ENCODE measurements at places on chromosomes 6 and 20. TPM values are rescaled to one million over a fixed set of nuclear protein-coding genes. Genes with fewer than 3 reads are reported as not detected.

Gene IGF2R
- 49.2 TPM for total RNA-seq

DNA sequence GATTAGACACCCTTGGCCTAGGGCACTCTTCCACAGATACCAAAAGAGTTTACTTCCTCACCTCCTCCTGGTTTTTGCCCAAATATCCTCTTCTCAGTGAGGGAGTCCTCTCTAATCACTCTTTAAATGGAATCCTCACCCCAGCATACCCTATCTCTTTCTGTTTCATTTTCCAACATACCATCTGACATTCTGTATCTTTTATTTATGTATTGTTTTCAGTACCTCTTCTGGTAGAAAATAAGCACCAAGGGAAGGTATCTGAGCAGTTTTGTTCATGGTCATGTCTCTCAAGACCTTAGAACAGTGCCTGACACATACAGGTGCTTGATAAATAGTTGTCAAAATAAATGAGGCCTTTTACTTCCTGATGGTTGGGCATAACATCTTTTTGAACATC lies 55.1 kb downstream of the KIAA0408 start:
- H3K27me3 ChIP-seq = no peaks in the 10 kb centered on the region
- no peak for DNase-seq
- H3K36me3 ChIP-seq = no peaks in the 10 kb centered on the region
- no peak overlapping the region for H3K27ac ChIP-seq

Gene SMAP1
- total RNA-seq = 18.6 TPM

DNA sequence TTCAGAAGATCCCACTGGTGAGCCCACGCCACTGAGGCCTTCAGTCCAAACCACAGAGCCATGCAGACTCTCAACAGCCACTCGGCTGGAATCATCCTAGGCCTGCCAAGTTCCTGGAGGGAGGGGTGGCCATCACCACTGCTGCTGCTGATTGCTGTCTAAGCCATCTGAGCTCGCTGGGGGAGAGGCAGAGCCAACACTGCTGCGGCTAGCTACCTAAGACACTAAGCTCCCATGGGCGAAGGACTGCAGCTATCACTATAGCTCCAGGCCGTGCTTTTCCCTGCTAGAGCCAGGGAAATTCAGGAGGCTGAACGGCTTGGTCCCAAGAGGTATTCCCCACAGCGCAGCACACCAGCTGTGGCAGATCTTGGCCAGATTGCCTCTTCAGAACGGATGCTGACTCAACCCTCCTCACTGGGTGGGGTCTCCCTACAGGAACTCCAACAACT lies 73.6 kb downstream of the TBC1D32 start:
- H3K27me3 ChIP-seq = no peaks in the 10 kb centered on the region
- DNase-seq = no peak
- H3K27ac ChIP-seq = no peak overlapping the region
- no peaks in the 10 kb centered on the region for H3K4me1 ChIP-seq
- no peaks in the 10 kb centered on the region for H3K36me3 ChIP-seq
- H3K4me3 ChIP-seq = no peak overlapping the region

- H3K27me3 ChIP-seq = no peaks in the 10 kb centered on the region
- DNase-seq = peak; percentile 55
- H3K27ac ChIP-seq = no peak overlapping the region
- no peak overlapping the region for H3K4me3 ChIP-seq
- H3K4me1 ChIP-seq = no peaks in the 10 kb centered on the region
Measured at GRCh38 chr6:136967876-136968752, 46.0 kb downstream of the SLC35D3 start.

DNA sequence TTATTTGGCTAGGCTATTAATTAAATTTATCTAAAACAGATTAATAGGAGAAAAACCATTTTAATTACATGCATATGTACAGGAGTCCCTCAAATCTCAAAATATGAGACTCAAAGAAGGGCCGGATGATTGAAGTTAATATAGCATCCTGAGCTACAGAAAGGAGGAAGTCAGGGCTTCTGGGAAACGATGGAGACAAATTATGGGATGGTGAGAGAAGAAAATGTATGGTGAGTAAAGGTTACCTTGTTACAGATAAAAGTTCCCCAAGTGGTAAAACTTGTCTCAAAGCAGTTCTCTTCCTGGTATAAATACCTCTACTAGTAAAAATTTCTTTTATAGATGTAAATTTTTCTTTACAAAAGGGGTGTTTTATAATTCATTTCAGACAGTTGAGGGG lies 15.9 kb upstream of the BTN1A1 start:
- no peaks in the 10 kb centered on the region for H3K4me1 ChIP-seq
- H3K36me3 ChIP-seq = no peaks in the 10 kb centered on the region
- H3K27me3 ChIP-seq = no peaks in the 10 kb centered on the region
- no peak for DNase-seq
- no peak overlapping the region for H3K27ac ChIP-seq

DNA sequence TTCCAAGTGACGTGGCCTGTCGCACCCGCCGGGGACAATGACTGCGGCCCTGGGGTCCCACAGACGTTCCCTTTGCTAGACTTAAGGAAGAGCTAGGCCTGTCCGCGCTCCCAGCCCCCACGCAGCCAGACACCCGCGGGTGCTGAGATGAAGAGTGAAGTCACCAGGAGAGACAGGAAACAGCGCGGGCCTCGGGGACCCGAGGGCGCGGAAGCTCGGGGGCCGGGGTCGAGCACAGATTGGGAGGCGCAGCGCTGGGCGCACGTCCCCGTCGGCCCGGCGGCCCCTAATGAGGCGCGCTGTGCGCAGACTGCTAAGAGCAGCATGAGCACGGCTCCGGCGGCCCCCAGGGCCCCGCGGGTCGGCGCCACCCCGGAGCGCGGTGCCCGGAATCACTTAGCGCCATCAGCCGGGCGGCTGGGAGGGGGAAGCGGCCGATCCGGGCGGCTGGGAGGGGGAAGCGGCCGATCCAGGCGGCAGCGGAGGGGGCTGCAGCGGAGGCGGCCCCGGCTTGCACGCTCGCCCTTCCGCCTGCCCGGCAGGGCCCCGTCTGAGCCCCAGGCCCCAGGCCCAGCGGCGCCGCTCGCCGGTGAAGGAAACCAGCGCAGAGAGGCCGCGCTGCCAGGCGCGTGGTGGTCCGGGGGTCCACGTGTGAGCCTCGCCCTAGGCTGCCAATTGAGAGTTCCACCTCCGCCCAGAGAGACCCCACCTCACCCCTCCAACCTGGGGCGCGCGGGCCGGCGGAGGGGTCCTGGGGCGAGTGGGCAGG lies 8.3 kb upstream of the AVP start:
- DNase-seq = no peak

Gene PLN
- total RNA-seq = 10.6 TPM

Gene ZNF292
- total RNA-seq = 158 TPM

Gene OR2B2
- not detected for total RNA-seq

DNA sequence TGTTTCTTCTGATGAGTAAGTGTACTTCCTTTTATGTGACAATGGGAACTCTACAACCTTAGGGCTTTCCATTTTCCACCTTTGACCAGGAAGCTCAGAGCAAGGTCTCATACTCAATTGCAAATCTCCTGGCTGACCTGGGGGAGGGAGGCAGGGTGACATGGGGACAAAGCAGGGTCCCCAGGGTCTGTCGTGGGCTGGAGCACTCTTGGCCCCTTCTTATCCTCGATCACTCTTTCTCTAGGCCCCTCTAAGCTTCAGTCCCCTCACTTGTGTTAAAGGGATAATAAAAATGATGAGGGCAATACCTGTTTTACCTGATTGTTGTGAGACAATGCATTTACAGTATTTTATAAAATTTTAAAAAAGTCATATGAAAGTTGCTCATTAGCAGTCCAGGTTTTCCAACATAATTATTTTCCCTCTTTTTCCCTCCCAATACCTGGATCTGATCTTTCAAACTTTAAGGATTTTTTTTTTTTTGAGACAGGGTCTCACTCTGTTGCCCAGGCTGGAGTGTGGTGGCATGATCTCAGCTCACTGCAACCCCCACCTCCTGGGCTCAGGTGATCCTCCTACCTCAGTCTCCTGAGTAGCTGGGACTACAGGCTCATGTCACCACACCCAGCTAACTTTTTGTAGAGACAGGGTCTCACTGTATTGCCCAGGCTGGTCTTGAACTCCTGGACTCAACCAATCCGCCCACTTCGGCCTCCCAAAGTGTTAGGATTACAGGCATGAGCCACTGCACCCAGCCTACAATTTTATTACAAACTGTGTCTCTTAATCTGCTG lies 8.4 kb upstream of the FAM83C start:
- no peak overlapping the region for H3K4me3 ChIP-seq
- no peaks in the 10 kb centered on the region for H3K36me3 ChIP-seq
- peaks cover 2% of the 10 kb centered on the region for H3K4me1 ChIP-seq
- no peak overlapping the region for H3K27ac ChIP-seq
- no peaks in the 10 kb centered on the region for H3K27me3 ChIP-seq
- DNase-seq = no peak

DNA sequence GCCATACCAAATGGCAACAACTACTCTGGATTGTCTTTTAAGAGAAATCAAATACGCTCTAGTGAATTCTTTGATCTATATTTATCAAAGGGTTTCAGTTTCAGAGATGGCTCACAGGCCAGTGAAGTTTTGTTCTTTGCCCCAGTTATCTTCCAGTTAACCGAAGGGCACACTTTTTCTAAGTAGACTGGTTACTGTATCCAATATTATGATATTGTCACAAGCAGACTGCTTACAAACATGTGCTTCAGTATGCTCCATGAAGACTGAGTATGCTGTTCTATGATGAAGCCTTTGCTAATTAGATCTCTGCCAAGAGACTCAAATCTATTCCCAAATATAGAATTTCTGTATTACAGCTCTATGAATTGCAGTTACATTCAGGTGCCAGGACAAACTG lies 181.1 kb downstream of the REV3L start:
- no peak for DNase-seq
- H3K27me3 ChIP-seq = no peaks in the 10 kb centered on the region
- H3K4me1 ChIP-seq = no peaks in the 10 kb centered on the region
- no peak overlapping the region for H3K4me3 ChIP-seq

Gene APCDD1L
- not detected for total RNA-seq

Gene C6orf58
- 0.74 TPM for total RNA-seq

GRCh38 chr20:50555662-50556061 lies 45.5 kb downstream of the PTPN1 start:
- peaks cover 8% of the 10 kb centered on the region for H3K4me1 ChIP-seq
- no peaks in the 10 kb centered on the region for H3K36me3 ChIP-seq
- H3K27ac ChIP-seq = no peak overlapping the region
- DNase-seq = no peak

GRCh38 chr6:126143761-126144251 lies 157.5 kb downstream of the TRMT11 start:
- H3K36me3 ChIP-seq = no peaks in the 10 kb centered on the region
- DNase-seq = no peak
- no peaks in the 10 kb centered on the region for H3K27me3 ChIP-seq
- no peaks in the 10 kb centered on the region for H3K4me1 ChIP-seq
- H3K4me3 ChIP-seq = no peak overlapping the region

Gene NKX2-2
- not detected for total RNA-seq

GRCh38 chr6:11969092-11969491 lies 43.0 kb upstream of the HIVEP1 start:
- no peaks in the 10 kb centered on the region for H3K36me3 ChIP-seq
- no peaks in the 10 kb centered on the region for H3K4me1 ChIP-seq
- no peak overlapping the region for H3K4me3 ChIP-seq
- peak; percentile 21 for DNase-seq
- peak overlapping the region; percentile 27 for H3K27ac ChIP-seq

GRCh38 chr20:63617876-63618265 lies 9.0 kb downstream of the GMEB2 start:
- no peak for DNase-seq
- H3K4me1 ChIP-seq = no peaks in the 10 kb centered on the region
- no peak overlapping the region for H3K4me3 ChIP-seq
- no peaks in the 10 kb centered on the region for H3K27me3 ChIP-seq

Gene HLA-DRB5
- 80.2 TPM for total RNA-seq

Gene LINC00237
- not detected for total RNA-seq

- no peak overlapping the region for H3K27ac ChIP-seq
- H3K36me3 ChIP-seq = no peaks in the 10 kb centered on the region
- no peak overlapping the region for H3K4me3 ChIP-seq
- no peak for DNase-seq
- no peaks in the 10 kb centered on the region for H3K27me3 ChIP-seq
Measured at GRCh38 chr20:56956534-56956933, 309.9 kb downstream of the BMP7 start.

- no peak overlapping the region for H3K27ac ChIP-seq
- H3K27me3 ChIP-seq = no peaks in the 10 kb centered on the region
- no peaks in the 10 kb centered on the region for H3K4me1 ChIP-seq
- no peaks in the 10 kb centered on the region for H3K36me3 ChIP-seq
Measured at GRCh38 chr6:106648651-106649308, 19.4 kb downstream of the QRSL1 start.

DNA sequence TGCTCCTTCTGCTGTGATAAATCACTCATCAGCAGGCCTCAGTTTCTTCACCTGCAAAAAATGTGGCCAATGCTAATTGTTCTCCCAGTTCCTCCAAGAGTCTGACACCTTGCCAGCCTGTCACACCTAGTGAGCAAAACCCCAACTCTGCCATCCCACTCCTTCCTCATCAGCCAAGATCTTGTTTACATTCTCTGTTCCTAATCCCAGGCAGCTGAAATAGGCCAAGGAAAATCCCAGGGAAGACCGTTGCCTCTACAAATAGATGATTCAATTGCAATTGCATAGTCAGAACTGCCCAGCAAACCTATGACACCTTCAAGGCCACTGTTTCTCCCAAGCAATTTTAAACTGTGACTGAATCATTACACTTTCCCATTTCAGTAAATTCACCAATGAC lies 78.7 kb downstream of the GMDS start:
- H3K36me3 ChIP-seq = no peaks in the 10 kb centered on the region
- no peak overlapping the region for H3K27ac ChIP-seq
- no peaks in the 10 kb centered on the region for H3K4me1 ChIP-seq
- DNase-seq = no peak
- no peak overlapping the region for H3K4me3 ChIP-seq

DNA sequence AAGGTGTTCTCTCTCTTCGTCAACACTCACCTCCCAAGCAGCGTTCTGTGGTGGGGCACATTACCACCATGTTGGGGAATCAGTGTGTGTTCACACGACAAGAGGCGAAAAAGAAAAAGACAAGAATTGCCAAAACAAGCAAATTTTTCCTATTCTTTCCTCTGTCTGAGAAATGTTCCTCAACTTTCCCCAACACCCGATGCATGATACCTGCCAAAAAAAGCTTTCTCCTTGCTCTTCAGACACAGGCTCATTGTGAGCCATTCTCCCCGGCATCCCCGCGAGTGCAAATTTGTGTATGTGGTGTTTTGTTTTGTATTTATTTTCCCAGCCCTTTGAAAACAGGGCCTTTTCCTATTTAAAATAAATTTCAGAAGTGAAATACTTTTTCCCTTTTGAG lies 100.9 kb downstream of the JAG1 start:
- DNase-seq = no peak
- H3K4me3 ChIP-seq = no peak overlapping the region
- H3K4me1 ChIP-seq = no peaks in the 10 kb centered on the region
- no peaks in the 10 kb centered on the region for H3K27me3 ChIP-seq

GRCh38 chr6:108738684-108739416 lies 109.4 kb upstream of the ARMC2 start:
- no peak for DNase-seq
- no peak overlapping the region for H3K27ac ChIP-seq
- H3K36me3 ChIP-seq = no peaks in the 10 kb centered on the region
- no peak overlapping the region for H3K4me3 ChIP-seq

Gene GLO1
- total RNA-seq = 94.3 TPM

GRCh38 chr6:163337958-163338357 lies 76.6 kb upstream of the QKI start:
- DNase-seq = no peak
- no peak overlapping the region for H3K27ac ChIP-seq
- no peaks in the 10 kb centered on the region for H3K27me3 ChIP-seq
- no peaks in the 10 kb centered on the region for H3K36me3 ChIP-seq
- no peaks in the 10 kb centered on the region for H3K4me1 ChIP-seq
